ENCODE measurements at places on chromosomes 7 and 10.

- DNase-seq, result no peak
Observed at GRCh38 chr10:129970465-129971364, 6.6 kb upstream of the EBF3 start.

- DNase-seq, result no peak
Observed at GRCh38 chr7:130333832-130334231, 10.8 kb upstream of the CPA5 start.

DNA sequence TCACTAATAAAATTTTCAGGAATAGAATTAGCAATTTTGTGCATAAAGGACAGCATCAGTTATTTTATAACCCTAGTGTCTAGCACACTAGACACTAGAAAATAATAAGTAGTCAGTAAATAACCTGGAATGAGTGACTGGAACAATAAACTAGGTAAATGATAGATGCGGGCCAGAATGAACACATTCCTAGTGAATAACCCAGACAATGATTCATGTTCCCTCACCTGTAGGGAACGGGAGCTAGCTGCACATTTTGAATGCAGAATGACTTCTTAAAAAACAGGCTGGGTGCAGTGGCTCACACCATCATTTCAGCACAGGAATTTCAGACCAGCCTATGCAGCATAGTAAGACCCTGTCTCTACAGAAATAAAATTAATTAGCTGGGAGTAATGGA lies 3.2 kb upstream of the ATOH7 start:
- no peak for DNase-seq

GRCh38 chr10:35705051-35705450 lies 63.0 kb upstream of the FZD8 start:
- no peak for DNase-seq

DNA sequence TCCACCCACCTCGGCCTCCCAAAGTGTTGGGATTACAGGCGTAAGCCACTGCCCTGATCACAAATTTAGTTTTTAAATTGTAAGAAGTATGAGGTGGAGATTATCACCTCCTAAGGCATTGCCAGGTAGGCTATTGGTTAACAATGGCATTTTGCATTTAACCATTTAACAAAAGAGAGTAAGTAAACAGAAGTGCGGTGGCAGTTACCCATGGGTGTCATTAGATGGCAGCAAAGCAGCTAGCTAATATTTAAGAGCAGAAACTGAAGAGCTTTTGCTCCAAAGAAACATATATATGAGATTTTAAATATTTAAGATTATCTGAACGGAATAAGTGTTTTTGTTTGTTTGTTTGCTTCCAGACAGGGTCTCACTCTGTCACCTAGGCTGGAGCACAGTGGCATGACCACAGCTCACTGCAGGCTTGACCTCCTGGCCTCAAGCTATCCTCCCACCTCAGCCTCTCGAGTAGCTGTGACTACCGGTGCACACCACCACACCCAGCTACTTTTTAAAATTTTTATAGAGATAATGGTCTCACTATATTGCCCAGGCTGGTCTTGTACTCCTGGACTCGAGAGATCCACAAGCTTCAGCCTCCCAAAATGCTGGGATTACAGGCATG lies 325.5 kb upstream of the C7orf33 start:
- no peak for DNase-seq

GRCh38 chr10:112565434-112566053 lies 118.5 kb downstream of the VTI1A start:
- no peak for DNase-seq

GRCh38 chr10:13715100-13715499 lies 128.3 kb downstream of the PRPF18 start:
- DNase-seq, result no peak

DNA sequence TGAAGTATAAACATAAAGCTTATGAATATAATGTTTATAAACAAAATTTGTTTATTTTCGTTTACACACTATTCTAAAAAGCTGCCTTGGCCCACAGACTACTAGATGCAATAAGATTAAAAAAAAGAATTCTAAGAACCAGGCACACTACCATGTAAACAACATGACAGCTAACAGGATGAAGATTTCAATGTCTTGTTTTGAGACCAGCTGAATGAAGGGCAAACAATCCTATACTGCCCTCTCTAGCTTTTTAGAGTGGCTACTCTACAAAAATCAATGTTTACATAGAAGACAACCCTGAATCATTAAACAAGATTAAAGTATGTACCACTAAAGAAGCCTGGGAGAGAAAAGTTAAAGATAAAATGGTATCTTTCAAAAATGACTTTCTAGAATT lies 38.6 kb downstream of the SLC25A40 start:
- DNase-seq, result no peak

GRCh38 chr7:4769761-4770160 lies 5.7 kb upstream of the AP5Z1 start:
- no peak for DNase-seq

GRCh38 chr10:132876993-132877431 lies 65.4 kb downstream of the CFAP46 start:
- no peak for DNase-seq
